Stimulated activated CD8-positive, alpha-beta memory T cell treated with anti-CD3 and anti-CD28 coated beads, Interleukin-4, amount 100 ng/mL, for 1 hour (primary cell): ENCODE measurements at places on chromosomes 1 and 21.

GRCh38 chr1:84107955-84108354, 36.1 kb upstream of the PRKACB start:
- DNase-seq = no peak

DNA sequence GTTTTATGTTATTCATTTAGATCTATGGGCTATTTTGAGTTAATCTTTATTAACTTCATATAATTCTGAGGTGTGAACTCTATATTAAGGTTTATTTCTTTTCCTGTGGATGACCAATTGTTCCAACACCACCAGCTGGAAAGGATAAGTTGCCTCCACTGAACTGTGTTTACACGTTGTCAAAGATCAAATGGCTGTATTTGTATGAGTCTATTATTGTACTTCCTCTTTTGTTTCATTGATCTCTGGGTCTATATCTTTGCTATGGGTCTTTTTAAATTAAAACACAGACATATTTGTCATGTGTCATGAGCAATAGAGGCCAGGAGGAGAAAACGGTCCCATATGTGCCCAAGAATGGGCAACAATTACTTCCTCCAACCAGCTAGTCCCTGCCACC, 5.2 kb upstream of the MAB21L3 start:
- no peak for DNase-seq

- DNase-seq = no peak
Observed at GRCh38 chr21:28396421-28396820, 596.3 kb downstream of the LTN1 start.

- DNase-seq = no peak
Observed at GRCh38 chr21:37429356-37429755, 62.8 kb downstream of the DYRK1A start.

DNA sequence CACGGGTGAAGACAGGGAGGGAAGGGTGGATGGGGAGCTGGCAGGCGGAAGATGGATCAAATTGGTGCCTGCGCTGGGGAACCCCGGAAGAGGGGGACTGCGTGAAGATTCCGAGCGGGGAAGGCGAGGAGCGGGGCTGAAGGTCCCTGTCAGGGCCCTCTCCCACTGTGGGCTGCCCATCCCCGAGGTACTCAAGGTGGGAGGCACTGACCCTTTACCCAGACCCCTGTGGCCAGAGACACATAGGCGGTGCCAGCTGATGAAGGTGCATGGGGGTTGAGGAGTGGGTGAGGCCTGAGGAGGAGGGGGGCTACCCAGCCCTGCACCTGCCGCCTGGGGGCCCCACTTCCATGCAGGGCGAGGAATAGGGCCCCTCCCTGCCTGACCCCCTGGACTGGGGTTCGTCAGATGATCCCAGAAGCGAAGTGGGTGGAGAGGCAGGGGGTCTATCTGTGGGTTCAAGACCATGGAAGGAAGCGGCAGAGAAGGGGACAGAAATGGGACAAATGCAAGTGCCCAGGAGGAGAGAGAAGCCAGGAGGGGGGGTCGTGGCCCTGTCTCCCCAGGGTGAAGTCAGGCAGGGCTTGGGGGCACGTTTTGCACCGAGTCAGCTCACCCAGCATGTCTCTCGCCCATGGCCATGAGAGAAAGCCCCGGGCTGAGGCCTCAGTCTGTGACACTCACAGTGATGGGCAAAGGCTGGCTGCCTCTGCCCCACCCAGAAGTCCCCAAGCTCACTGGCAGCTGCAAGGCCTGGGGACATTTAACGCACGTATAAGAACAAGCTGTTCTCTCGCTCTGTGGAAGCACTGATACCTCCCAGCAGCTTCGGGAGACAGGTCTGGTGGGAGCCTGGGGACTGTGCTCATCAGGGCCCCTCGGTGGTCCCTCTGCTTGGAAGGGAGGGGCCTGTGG, 7.0 kb upstream of the MMEL1 start:
- no peak for DNase-seq

DNA sequence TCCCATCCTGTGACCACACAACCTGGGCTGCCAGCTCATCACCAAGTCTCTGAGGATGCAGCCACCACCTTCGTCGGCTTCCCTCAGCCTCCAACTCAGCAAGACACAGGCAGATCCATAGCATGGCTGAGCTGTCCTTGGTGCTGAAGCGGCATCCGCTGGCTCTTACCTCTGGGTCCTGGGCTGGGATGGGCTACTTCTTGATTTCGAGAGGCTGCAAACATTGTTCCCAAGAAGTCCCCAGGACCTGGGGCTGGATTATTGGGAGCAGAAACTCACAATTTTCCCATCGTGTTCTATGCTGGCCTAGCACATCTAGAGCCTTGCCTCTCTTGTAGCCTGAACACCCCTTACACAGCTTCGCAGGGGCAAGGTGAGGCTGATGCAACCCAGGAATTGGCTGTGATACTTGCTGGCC, 24.9 kb upstream of the C1QA start:
- DNase-seq = no peak

- no peak for DNase-seq
Observed at GRCh38 chr1:3626025-3626424, 1.2 kb downstream of the TPRG1L start.

- no peak for DNase-seq
Observed at GRCh38 chr1:203359010-203359571, 8.2 kb upstream of the FMOD start.

GRCh38 chr1:229273507-229274232, 2.8 kb downstream of the RAB4A start:
- DNase-seq = no peak

DNA sequence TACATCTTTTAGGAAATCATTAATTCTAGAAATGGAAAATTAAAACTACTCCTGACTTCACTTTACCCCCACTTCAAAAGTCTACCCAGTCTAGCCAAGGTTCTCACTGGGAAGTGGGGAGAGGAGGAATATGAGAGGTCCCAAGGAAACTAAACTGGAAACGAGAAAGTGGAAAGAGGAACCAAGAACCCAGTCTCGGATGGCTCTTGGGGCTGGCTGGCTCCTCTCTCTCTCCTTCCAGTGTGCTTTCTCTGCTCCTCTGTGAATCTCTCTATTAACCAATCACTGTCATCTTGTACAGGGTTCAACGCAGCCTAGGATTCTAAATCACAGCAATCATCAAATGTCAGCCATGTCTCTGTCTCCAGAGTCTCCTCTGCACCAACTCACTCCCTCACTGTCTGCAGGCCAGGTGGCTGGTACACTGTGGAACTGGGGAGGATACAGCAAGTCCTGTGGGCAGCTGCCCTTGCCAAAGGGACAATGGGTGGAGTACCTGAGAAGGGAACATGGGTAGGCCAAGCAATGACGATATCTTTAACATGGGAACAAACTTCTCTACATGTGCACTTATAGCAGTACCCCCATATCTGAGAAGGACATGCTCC, 33.7 kb downstream of the GNB1 start:
- DNase-seq = no peak

- no peak for DNase-seq
Observed at GRCh38 chr1:225461533-225462428, 33.9 kb upstream of the LBR start.

GRCh38 chr1:241225741-241226140, 131.3 kb downstream of the RGS7 start:
- no peak for DNase-seq

DNA sequence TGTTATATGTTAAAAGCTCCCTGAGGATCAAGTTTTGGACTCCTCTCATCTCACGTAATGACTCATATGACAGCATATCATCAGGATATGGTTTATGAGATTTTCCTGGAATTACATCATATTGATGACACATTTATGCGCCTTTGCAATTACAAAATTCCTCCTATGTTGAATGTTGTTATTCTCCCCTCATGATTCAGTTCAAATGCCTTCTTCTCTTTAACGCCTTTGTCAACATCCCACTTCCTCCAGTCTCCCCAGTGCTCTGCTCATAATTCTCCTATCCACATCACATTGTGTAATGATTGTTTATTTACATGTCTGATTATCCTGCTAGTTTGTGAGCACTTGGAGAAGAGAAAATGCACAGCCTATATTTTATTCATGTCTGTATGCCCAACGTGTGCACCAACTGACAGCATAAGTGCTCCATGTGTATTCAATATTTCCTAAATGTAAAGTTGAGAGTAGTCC, 80.9 kb upstream of the BACH1 start:
- no peak for DNase-seq

- DNase-seq = no peak
Observed at GRCh38 chr1:7899741-7900140, 40.9 kb downstream of the TNFRSF9 start.

- DNase-seq = no peak
Observed at GRCh38 chr1:76830373-76830772, 36.9 kb upstream of the ST6GALNAC5 start.

- DNase-seq = peak; percentile 95
Observed at GRCh38 chr1:248858891-248859889, at the start of gene ZNF692. Gene ZNF692, minus strand, starts transcription at chr1:248859085. Its CDS starts 776 bp downstream, at chr1:248858309.

- DNase-seq = no peak
Observed at GRCh38 chr21:34865400-34866241, 183.5 kb downstream of the RUNX1 start.

- DNase-seq = no peak
Observed at GRCh38 chr1:45796946-45797345, 6.5 kb upstream of the MAST2 start.

DNA sequence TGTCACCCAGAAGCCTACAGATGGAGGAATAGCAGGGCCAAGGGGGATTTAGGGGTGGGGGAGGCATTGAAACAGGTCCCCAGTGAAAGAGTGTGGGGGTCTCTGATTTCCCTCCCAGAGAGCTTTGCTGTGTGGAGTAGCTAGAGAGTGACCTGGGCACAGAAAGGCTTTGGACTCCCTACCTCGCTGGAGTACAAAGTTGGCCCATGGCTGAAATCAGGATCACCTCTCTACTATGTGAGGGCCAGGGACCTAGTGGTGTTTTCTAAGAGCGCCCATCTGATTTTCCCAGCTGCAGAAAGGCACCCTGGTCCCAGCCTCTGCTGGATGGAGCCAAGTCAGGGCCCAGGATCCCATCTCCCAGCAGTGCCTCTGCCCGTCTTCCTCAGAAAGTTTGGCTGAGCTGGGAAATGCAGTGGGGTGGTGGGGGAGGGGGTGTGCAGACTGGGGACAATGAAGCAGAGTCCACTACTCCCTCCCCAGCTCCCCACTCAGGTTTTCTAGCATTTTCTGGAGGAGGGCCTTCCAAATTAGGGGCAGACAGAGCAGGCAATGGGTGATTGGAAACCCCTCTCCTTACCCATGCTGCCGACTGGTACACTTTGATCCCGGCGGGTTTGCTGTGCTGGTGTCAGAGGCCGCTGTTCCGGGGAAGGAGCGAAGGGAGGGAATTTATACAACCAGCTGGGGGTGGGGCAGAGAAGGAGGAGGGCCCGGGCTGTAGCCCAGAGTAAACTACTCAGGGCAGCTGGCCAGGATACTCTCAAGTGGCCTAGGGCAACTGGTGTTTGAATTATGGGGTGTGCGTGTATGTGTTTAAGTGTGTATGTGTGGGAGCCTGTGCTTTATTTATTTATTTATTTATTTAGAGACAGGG, at the start of gene SELENBP1:
SELENBP1 (minus strand) TSS at position 648 of the 877 bp plus-strand sequence; CDS start at position 584, 64 bp downstream.
- no peak for DNase-seq
